ENCODE measurements at places on chromosomes 11 and 22.

DNA sequence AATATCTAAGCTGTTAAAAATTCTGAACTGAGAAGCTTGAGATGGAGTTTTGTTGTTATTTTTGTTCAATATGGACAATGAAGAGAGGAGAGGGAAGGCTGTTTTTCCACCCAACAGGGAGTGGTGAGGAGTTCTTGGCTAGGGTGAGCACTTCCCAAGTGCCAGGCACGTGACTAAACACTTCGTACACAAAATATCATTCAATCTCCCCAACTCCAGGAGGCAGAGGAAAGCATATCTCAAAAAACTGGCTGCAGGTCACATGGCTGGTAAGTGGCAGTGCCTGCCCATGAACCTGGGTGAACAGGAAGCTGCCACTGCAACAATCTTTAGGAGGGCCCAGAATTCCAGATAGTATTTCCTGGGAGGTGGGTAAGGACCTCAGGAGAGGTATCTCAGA is 11.6 kb downstream of the ELF5 start:
- DNase-seq, result peak; percentile 8

DNA sequence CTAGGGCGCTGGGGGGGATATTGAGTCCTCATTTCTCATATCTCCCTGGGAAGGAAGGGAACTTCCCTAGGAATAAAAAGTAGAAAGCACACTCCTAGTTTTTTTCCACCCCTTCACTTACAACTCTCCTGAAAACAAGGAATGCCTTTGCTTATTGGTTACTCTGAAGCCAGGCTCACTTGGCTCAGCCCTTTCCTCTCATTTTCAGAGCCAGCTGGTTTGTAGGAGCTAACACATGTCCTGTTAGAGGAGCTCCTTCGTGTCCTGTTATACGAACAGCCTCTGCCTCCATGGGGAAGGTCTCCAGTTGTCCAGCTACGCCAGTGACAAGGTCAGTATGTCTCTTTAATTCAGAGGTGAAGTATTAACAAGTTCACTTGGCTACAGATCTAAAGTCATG is 17.6 kb downstream of the ALKBH8 start:
- no peak for DNase-seq

DNA sequence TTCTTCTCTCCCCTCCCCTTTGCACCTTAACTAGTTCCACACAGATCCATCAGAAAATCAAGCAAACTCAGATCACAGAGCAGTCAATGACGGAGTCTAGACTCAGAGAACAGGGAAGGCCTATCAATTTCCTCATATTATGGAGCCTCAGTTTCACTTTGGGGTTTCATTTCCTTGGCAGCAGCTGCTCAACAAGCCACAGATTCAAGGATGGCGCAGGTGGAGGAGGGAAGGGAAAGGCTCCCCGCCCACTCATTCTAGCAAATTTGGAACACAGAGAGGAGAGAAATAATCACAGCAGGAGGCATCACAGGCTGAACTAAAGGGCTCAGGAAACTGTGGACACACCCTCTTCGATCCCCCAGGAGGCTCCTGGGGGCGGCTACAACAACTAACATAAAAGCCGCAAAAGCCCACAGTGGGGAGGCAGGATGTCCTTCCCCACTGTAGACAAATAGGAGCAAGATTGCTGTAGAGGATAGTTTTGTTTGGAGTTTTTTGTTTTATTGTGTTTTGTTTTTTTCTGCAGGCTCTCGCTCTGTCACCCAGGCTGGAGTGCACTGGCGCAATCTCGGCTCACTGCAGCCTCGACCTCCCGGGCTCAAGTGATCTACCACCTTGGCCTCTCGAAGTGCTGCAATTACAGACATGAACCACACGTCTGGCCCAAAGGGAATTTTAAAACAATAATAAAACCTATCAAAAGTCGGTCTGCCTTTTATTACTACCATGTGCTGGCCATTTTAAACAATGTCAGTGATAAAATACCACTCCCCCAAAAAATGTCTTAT is 3.4 kb downstream of the PLAAT3 start:
- peak; percentile 10 for DNase-seq

DNA sequence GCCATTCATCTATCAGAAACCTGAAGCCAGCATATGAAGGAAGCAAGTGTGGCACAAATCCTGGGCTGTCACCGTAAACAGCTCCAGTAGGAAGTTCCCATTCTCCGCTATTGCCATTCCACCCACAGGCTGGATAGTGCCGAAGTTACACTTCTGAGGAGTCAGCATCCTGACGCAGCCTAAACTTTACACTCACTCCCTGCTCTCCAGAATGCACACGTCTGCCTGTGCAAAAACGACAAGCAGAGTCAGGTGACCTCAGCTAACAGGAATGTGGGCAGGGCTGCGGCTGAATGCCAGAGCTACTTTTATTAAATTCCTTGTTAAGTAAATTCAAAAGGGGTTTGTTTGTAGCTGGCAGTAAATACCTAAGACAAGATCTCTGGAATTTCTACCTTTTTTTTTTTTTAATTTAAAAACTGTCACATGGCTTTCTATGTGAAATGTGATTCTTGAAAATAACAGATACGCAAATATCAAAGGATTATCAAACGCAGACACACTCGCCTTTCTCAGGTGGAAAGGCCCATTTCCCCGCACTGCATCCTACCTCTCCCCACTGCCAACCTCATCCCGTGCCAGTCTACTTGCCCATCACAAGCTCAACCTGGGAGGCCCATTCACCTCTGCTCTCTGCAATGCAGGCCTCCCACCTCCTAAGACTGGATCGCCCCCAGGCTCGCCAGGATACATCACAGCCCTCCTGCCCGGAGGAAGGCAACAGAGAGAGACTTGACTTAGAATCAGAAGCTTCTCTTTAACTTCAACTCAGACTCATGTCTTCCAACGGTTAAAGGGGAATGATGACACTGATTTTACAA is 33.5 kb downstream of the NFRKB start:
- peak; percentile 96 for DNase-seq

Data from fibroblast of skin of right biceps (primary cell).